ENCODE measurements at places on chromosomes 5 and 9. TPM values are rescaled to one million over a fixed set of nuclear protein-coding genes. Genes with fewer than 3 reads are reported as not detected.

DNA sequence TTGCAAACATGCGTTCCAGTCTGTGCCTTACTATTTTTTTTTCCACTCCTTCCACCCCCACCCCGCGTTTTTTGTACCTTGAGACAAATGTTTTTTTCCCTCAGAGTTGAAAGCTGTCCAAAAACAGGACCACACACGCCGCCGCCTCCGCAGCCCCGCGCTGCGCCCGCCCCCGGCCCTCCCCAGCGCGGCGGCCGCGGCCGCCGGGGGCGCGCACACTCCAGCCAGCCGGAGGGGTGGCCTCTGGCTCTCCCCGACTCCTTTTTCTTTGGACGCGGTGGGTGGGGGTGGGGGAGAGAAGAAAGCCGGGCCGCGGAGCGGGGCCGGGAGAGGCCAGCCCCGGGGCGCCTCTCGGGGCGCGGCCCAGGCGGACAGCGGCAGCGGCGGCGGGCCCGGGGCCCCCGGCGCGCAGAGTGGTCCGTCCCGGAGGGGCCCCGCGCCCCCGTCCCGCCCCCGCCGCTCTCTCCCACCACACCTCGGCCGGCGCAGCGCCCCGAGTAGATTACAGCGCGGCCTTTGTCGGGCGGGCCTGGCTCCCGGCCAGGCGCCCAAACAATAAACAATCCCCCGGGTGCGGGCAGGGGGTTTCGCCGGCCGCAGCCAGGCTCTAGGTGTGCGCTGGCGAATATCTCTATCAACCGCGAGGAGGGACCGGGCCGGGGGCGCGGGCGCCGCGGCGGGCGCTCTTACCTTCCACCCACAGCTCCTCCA is 10.9 kb downstream of the PTCH1 start:
- no peak for DNase-seq

- DNase-seq, result no peak
Measured at GRCh38 chr5:146329697-146330096, 8.9 kb upstream of the POU4F3 start.

- DNase-seq, result no peak
Measured at GRCh38 chr5:3301306-3301705, 294.3 kb upstream of the IRX1 start.

DNA sequence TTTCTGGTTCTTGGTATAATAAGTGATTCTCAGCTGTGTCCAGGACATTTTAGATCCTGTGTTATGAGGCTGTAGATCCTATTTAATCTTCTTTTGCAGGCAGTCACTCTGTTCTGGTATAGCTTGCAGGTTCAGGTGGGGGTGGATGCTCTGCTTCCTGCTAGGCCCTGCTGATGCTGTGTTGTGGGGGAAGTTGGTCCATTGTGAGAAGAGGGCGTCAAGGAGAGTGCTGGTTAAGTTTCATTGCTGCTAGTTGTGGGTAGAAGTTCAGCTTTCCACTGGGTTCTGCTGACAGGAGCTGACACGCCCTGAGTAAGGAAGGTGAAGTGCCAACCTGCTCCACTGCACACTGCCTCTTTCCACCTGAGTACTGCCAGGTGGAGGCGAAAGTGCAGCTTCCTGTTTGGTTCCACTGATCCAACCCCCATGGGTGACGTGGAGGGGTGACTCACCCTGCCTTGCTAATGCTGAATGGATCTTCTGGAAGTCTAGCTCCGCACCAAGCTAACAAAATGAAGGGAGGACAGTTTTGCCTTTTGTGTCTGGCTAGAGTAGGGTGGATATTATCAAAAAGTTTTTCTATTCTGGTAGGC is 16.3 kb downstream of the NMRK1 start:
- DNase-seq, result no peak

- no peak for DNase-seq
Measured at GRCh38 chr5:143315929-143316328, 87.6 kb downstream of the NR3C1 start.

GRCh38 chr5:174547814-174548213 is 176.6 kb upstream of the MSX2 start:
- no peak for DNase-seq

GRCh38 chr9:68462105-68462775 is 78.4 kb downstream of the TMEM252 start:
- no peak for DNase-seq

DNA sequence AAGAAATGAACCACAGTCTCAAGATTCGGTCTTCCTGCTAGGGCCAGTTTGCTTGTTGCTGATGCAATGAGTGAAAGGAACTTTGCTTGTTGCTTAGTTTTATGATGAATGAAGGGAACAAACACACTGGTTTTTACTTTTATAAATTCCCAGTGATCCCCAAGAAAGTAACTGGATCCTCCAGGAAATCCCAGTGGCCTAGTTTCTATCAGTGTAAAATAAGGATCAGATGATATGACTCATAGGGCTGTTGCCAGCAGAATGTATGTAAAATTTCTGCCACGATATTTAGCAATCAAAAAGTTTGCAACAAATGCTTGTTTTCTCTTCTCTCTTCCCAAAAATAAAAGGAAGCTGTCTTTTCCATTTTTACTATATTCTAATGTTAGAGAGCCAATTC is 160.1 kb upstream of the CDKN2B start:
- DNase-seq, result no peak

DNA sequence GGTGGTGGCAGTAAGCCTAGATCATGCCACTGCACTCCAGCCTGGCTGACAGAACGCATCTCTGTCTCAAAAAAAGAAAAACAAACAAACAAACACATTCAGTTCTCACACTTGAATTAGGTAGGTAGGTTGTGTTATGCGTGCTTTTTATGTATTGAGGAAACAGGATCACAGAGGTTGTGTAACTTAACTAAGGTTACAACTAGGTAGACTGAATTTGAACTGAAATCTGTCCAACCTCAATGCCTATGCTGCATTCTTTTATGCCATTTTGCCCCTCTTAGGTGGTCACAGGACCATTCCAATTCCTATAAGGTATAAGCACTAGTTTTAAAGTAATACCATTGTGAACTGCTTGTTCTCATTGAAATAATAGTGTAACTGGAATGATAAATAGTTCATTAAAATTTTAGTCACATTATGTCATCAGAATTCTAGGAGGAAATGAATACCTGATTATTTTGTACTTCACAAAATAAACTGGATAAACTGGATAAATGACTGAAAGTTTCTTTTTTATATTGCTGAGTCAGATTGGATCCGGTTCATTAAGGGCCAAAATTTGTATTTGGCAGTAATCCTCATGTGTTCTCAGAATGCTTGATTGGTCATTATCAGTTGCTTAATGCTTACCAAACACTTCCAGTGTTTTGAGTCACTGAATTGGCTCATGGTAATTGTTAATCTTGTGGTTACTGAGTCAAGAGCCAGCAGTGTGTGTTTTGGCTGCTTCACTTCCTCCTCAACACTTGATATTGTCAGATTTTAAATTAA is 7.1 kb downstream of the UBAP1 start:
- peak; percentile 78 for DNase-seq

C9 gene
- not detected for total RNA-seq

TRIM41 gene
- 17.0 TPM for total RNA-seq

CAMK4 gene
- 0.27 TPM for total RNA-seq
